ENCODE measurements at places on chromosomes 2 and 18. TPM values are rescaled to one million over a fixed set of nuclear protein-coding genes. Genes with fewer than 3 reads are reported as not detected.

NEB gene
- polyA plus RNA-seq, result 0.14 TPM

SIGLEC15 gene
- 1.5 TPM for polyA plus RNA-seq

MC5R gene
- polyA plus RNA-seq, result not detected

XIRP2 gene
- polyA plus RNA-seq, result 0.36 TPM

FBLN7 gene
- polyA plus RNA-seq, result 0.22 TPM

ATP6V1C2 gene
- 0.14 TPM for polyA plus RNA-seq

C2orf66 gene
- not detected for polyA plus RNA-seq

IL36RN gene
- not detected for polyA plus RNA-seq

- DNase-seq, result no peak
These were observed 8.8 kb downstream of the SIX2 start for GRCh38 chr2:45000341-45000901.

- DNase-seq, result no peak
These were observed 2.4 kb upstream of the RBM45 start for GRCh38 chr2:178109813-178110212.

DNA sequence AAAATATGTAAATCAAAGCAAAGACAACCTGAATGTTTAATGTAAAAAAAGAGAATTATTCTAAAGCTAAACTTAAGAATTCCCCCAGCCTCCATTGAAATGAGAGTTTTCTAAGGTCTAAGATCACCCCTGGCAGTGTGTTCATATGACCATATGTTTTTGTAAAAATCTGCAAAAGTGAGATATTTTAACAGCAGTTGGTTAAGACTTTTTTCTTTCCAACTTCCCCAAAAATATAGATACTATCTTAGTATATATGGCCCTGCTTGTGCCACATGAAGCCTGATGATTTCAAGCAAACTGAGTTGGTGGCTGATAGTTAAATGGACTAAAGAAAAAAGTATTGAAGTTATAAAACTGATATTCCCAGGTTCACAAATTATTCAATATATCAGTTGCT lies 35.4 kb downstream of the ZNF804A start:
- DNase-seq, result no peak

GRCh38 chr18:43276491-43276890 lies 799 bp downstream of the SYT4 start:
- no peak for DNase-seq

DNA sequence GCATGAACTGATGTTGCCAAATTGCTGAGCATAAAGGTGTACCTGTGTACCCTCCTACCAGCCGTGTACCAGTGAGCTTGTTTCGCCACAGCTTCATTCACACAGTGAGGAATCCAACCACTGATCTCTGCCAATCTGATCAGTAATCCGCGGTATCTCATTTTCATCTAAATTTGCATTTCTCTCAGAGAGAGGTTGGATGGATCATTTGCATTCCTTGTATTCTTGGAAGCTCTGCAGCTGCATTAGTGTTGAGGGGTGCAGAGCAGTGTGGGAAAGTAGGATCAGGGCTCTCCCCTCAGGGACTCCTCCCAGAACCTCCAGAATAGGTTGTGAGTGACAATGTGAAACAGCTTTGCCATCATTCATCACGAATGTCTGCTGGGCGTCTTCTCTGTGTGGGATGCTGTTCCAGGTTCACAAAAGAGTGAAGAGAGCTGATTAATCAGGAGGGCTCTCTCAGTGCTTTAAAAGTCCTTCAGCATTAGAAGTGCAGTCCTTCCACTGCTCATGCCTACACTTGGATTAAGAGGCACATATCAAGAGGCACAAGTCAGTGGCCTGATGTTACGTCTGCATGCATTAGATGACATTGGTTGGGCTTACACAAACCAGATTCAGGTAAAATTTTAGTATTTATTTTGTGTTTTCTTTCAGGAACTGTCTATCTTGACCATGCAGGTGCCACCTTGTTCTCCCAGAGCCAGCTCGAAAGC lies 7.5 kb downstream of the MOCOS start:
- no peak for DNase-seq

- no peak for DNase-seq
These were observed 137.2 kb downstream of the CELF4 start for GRCh38 chr18:37428288-37428974.

- DNase-seq, result no peak
These were observed 147.4 kb upstream of the PGAP1 start for GRCh38 chr2:197073701-197074433.

DNA sequence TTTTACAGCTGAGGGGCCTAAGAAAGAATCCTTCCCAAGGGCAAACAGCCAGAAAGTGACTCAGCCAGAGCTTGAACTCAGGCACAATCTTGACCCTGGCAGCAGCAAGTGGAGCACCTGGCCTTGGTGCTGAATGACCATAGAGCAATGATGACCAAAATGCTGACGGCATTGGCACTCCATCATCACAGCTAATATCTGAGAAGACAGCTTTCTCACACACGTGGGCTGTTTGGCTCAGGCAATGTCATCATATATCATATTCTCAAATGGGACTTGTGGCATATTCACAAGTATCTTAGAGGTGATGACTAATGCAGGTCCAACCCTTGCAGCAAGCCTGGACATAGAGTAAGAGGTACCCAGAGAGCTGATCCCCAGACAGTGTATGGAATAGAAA lies 443.9 kb upstream of the MYT1L start:
- no peak for DNase-seq

- no peak for DNase-seq
These were observed 26.8 kb downstream of the AAK1 start for GRCh38 chr2:69616755-69617154.

GRCh38 chr2:24210106-24210455 lies 35.2 kb downstream of the FAM228A start:
- DNase-seq, result no peak

DNA sequence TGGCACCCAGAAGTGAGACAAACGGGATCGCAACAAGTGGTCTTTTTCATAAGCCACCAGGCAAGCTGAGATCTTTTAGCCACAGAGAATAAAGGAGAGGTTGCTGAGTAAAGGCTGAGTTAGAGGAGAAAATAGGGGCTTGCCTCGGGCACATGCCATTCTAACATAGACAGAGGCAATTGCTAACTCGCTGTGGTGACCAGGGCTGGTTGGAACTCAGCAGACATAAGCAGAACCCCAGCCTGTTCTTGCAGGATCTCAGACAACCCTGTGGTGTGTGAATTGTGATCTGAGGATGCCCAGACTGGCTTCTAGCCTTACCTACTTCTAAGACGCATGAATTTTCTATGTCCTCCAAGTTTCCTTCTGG lies 300.2 kb downstream of the CDCA7 start:
- no peak for DNase-seq

GRCh38 chr2:43265421-43265820 lies 39.0 kb upstream of the ZFP36L2 start:
- no peak for DNase-seq

DNA sequence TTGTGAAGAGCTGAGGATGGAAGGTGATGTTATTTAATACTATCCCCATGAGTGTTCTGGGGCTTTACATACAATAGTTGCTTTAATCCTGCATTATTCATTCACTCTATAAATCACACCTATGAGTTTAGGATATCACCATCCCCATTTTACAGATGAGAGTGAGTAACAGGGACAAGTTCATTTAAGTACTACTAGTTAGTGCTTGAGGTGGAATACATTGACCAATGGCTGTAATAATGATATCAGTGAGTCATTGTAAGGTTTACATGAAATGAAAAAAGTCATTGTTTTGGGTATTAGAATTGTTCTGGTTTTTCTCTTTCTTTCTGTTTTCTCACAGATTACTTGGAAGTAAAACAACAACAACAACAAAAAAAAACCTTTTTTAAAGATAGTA lies 42.5 kb downstream of the TANC1 start:
- no peak for DNase-seq

DNA sequence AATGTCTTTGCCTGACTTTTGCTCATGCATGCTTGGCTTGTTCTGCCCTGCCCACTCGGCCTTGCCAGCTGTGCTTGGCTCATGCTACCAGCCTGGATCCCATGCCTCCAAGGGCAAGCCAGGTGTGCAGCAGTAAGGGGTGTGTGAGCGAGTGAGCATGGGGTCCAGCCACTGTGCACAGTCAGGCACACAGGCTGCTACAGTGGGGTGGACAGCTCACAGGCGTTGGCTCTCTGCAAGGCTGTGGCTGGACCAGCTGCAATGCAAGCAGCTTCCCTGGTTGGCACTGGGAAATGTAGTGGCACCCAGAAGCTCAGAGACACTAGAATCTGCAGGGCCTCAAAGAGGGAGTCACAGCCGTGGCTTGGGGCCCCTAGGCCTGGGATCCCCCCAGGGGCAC lies 529.7 kb downstream of the DSC3 start:
- no peak for DNase-seq

DNA sequence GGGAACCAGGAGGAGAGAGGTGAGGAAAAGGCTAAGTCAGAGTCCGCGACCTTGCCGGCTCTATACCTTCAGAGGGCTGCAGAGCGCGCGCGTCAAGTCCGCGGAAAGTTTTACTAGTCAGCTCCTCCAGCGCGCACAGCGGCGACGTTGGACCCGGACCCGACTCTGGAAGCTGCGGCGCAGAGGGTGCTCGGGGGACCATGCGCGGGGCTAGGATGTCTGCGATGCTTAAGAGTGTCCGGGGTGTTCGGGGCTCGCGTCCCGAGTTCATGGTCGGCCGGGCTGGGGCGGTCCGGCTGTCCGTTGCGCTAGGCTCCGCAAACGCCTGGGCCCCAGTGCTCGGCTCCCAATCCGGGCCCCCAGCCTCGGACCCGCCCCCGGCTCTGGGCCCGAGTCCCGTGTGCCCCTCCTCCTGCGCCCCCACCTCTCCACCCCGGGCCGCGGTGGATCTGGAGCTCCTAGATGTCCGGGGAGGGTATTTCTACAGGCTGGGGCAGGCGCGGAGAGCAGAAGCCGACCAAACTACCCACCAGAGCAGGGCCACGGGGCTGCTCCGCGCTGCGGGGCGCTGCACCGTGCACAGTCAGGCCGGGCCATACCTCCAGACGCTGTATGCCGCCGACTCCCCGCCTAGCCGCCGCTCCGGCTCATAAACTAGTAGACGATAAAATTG lies at the start of gene LBX2:
LBX2 (minus strand) TSS at position 337 of the 673 bp plus-strand sequence; CDS start at position 271, 66 bp downstream.
- no peak for DNase-seq

GRCh38 chr2:25620077-25620476 lies 53.3 kb downstream of the DTNB start:
- no peak for DNase-seq

GRCh38 chr2:172438741-172439508 lies 11.5 kb downstream of the ITGA6 start:
- no peak for DNase-seq

GRCh38 chr2:46010925-46011490 lies 286.2 kb upstream of the EPAS1 start:
- no peak for DNase-seq

- no peak for DNase-seq
These were observed 154.6 kb downstream of the ANKRD36 start for GRCh38 chr2:97267411-97268074.

GRCh38 chr2:72931280-72931910 lies 14.1 kb downstream of the EMX1 start:
- peak; percentile 6 for DNase-seq

- no peak for DNase-seq
These were observed 53.2 kb upstream of the SEC11C start for GRCh38 chr18:59086522-59086921.

GRCh38 chr18:44424645-44425035 lies 256.0 kb upstream of the SETBP1 start:
- DNase-seq, result no peak

DNA sequence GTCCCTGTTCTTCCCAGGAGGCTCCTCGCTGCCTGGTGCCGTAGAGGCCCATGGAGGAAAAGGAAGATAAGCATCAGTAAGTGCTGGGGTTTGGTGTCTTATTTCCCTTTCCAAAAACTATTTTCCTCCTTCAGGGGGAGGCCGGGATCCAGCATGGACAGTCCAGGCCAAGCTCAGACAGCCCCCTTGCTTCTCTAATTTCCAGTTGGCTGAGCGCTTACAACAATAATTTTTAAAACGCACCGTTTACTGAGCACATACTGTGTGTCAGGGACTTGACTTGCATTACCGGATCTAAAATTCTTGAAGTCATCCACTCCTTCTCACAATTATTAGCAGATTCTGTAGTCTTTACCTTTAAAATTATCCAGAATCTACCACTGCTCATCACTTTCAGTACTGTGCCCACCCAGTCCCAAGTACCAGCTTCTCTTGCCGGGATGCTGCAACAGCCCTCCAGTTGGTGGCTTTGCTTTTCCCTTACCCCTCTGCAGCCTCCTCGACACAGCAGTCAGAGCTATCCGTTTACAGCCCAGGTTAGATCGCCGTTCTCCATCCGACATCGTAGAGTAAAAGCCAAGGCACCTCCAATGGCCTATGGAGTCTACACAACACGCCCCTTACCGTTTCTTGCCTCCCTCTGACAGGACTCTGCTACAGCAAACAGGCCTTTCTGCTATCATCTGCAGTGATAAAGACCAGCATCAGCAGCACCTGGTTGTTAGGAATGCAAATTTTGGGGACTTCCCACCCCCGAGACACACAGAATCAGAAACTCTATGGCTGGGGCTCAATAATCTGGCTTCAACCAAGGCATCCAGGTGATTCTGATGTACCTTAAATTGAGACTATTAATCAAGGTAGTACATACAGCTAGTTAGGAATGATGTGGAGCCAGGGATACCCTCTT lies 75.2 kb upstream of the TSPYL6 start:
- no peak for DNase-seq

- DNase-seq, result no peak
These were observed 9.8 kb downstream of the BOLA3 start for GRCh38 chr2:74137651-74138599.

- DNase-seq, result no peak
These were observed 77.1 kb upstream of the SLC39A10 start for GRCh38 chr2:195579776-195580555.

- DNase-seq, result no peak
These were observed 173.7 kb downstream of the SP3 start for GRCh38 chr2:173791502-173791901.

DNA sequence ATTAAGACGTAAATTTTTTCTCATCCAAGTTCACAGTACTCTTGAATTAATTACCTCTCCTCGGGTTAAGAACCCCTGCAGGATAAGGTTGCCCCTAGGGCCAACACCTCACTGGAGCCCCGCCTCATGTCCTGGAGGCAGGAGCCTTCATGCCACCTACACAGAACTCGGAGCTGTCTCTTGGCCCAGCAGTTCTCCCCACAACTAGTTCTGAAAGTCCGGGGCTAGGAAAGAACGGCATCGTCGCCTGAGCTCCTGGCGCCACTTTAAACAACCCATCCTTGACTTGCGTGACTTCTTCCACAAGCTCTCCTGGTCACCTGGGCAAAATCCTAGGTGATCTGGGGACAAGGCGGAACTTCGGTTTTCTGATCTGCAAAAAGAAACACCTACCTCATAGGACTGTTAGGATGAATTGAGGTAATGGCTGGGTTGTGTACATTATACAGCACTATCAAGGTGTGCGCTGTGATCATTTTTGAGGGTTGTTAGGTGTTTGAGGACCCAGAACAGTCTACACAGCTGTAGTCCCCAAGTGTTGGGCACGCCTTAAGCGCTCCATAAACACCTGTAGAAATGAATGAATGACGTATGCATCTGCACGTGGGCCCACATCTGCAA lies 641 bp upstream of the ITGA6 start:
- DNase-seq, result no peak
